Activated CD4-positive, alpha-beta T cell treated with anti-CD3 and anti-CD28 coated beads, Interleukin-2, amount 10 ng/mL, durations not matched to agents 24 days and 14 days (primary cell): ENCODE measurements at places on chromosomes 1 and 21. TPM values are rescaled to one million over a fixed set of nuclear protein-coding genes. Genes with fewer than 3 reads are reported as not detected.
A peak's percentile ranks its signal among the peaks of the same experiment; 100 is the strongest.

DNA sequence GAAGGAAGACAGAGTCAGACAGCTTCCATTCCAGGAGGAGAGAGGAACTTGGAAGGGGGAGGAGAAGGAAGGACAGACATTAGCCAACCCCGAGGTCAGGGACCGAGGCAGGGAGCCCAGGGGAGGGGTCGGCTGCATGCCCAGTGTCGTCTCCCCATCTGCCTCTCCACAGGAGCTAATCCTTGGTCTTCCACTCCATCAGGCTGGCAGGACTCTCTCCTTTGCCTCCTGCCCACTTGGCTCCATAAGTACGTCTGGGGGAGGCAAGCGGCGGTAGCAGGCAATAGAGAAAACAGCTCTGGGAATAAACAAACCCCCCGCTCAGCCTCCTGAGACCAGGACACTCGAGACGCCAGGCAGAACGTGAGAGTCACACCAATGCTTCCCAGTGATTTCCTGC is 71.3 kb downstream of the GRIK3 start:
- DNase-seq, result no peak

- DNase-seq, result no peak
Measured at GRCh38 chr1:110235834-110236682, 25.9 kb downstream of the KCNC4 start.

DNA sequence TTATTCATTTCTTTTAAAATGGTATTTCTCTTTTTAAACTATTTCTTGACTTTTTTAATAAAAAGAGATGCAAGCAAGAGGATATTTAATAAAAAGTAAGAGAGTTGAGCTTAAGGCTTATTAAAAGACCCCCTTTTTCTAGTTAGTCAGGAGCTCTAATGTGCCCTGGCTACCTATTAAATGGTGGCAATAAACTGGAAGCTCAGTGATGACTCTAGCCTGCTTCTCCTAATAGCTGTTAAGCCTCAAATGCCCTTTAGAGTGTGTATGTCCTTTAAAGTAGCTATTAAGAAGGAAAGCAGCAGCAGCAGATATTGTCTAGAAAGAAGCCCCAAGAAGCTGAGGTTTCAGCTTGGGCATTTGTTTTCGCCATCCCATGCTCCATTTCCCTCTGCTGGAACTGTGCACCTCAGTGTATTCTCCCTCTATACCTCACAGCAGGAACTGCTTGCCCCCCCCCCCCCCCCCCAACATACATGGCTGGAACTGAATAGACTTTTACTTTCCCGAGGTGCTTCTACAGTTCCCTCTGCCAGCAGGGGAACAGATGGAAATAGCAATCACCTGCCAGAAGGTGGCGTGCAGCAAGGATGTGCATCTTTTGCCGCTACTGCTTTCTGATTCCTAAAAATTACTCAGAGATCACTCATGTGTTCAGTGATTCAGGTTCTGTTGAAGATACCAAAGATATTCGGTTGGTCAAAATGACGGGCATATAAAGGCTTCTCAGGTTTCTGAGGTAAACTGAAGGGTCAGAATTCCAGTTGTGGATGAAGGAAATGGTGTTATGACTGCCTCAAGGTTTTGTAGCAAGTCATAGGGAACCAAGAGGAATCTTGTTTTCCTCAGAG is 2.5 kb downstream of the RGS4 start:
- peak; percentile 83 for DNase-seq

GRCh38 chr1:217907504-217907903 is 276.4 kb downstream of the SPATA17 start:
- no peak for DNase-seq

- DNase-seq, result no peak
Measured at GRCh38 chr1:25195835-25196234, 36.5 kb downstream of the SYF2 start.

DNA sequence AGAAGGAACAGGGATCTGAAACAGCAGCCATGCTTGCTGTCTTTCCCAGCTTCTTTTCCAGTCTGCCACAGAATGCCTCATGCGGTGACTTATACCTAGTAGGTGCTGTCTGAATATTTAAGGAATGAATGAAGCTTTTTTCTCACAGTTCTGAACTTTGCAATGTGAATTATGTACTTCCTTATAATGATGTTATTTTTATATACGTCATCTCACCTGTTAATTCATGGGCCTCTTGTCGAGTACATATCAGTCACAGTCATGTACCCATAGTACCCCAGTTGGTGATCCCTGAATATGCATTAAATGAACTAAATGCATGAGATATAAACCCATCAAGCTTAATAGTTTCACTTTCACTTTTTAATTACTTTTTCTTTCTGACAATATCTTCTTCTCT is 132.7 kb downstream of the NTNG1 start:
- DNase-seq, result no peak

DNA sequence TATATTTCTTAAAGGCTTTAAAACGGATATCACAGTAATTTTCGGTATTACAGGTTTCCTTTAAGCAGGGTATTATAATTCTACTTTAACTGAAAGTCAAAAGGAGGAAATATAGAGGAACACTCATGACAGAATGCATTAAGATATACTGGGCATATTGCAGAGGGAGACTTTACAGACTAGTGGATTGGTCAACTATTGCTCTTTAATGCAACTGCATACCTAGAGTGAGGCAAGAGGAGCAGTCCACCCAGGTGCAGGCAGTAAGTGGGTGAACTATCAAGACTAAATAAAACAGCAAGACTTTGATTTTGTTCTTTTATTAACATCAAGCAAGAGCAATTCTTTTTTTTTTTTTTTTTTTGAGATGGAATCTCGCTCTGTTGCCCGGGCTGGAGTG is 10.5 kb downstream of the SCAF4 start:
- DNase-seq, result no peak

- peak; percentile 79 for DNase-seq
Measured at GRCh38 chr1:159921251-159921650, 4.1 kb downstream of the TAGLN2 start.

DNA sequence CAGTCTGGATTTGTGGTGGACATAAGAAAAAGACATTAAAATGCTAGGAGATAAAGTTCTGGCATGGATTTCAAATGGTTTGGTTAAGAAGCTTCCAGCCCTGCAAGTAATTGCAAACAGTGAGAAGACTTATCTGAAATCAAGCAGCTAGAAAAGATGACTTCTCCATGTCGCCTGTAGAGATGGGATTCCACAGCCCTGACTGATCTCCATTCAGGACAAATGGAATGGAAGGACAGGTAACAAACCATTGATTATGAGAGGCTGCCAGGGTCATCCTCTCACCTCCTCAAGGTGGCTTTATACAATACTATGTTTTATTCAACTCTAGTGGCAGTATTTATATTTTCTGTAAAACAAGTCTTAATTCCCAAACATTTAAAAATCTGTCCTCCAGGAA is 237.9 kb downstream of the HLX start:
- DNase-seq, result no peak

GRCh38 chr1:205800427-205800826 is 12.6 kb downstream of the SLC41A1 start:
- DNase-seq, result no peak

DNA sequence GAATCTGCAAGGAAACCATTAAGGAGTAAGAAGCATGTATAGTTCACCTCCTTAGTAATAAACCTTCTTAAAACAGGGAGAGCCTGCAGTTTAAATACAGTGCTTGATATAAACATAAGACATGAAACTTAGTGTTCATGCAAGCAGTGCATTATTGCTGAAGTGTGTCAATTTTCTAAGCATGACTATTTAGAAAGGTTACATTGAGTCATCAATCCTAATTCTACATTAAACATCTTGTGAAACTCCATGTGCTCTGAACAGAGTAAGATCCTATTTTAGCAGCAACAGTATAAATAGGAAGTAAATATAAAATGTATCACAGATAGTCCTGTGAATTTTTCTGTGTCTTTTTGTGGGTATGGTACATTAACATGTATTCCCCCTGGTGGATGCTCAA is 135.5 kb downstream of the ESRRG start:
- no peak for DNase-seq

DNA sequence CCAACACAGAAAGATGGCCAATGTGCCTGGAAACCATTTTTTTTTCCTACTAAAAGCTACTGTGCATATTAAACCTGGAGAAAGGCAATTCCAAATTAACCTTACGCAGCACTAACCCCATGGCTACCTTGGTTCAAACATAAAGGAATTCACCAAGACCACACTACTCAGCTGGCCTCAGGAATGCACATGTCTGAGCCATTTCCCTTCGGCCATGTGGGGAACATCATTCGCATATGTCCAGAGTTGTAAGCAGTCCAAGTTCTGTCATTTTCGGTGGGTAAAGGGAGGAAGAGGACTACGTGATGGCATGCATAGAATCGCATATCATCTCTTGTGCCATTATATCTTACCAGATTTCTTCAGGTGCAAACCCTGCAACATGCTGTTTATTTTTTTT is 175.4 kb downstream of the NTMT2 start:
- no peak for DNase-seq

DNA sequence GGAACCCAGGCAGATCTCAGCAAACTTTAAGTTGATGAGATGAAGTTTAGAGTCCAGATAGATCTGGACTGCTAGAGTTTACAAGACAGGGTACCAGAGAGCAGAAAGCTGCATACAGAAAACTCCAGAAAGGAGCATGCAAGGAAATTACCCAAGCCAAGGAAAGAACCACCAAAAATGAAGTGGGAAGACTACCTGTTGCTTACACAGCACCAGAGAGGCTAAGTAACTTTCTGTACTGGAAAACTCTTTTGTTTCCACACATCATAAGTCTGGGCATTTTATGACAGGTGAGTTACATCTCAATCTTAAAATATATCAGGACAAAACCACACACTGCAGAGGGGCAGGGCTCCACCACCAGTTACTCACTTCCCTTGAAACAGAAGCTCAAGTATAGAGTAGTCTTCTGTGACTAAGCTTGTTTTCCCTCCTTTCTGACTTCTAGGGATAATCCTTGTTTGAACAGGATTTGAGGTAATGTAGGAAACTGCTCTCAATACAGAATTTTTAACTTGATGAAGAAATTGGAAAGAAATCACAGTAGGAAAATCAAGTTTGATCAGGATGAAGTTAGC is 17.4 kb upstream of the GJA9 start:
- DNase-seq, result no peak

DNA sequence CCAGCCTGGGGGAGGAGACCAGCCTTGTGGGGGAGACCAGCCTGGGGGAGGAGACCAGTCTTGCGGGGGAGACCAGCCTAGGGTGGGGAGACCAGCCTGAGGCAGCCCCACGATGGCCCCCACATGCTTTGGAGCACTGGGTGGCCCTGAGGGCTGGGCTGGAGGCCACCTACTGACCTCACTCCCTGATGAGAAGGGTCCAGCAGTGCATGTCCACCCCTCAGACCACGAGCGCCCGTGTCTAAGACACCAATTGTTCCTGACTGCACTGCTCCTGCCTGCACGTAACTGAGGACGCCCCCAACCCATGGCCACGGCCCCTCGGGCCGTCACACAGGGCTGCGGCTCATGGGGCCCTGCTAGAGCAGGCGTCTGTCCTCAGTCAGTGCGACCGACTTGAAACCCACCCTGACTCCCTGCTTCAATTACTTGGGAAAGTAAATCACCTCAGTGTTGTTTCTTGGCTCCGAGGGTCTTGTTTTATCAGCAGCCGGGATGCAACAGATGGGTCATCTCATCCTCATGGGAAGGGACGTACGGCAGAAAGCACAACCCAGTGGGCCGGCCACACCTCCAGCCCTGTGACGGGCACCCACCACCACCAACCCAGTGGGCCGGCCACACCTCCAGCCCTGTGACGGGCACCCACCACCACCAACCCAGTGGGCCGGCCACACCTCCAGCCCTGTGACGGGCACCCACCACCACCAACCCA is at the start of gene SPATC1L:
TSS of gene SPATC1L (minus strand) at position 550 of the 715 bp plus-strand sequence. CDS start 1,643 bp downstream, outside the sequence.
- DNase-seq, result no peak

DNA sequence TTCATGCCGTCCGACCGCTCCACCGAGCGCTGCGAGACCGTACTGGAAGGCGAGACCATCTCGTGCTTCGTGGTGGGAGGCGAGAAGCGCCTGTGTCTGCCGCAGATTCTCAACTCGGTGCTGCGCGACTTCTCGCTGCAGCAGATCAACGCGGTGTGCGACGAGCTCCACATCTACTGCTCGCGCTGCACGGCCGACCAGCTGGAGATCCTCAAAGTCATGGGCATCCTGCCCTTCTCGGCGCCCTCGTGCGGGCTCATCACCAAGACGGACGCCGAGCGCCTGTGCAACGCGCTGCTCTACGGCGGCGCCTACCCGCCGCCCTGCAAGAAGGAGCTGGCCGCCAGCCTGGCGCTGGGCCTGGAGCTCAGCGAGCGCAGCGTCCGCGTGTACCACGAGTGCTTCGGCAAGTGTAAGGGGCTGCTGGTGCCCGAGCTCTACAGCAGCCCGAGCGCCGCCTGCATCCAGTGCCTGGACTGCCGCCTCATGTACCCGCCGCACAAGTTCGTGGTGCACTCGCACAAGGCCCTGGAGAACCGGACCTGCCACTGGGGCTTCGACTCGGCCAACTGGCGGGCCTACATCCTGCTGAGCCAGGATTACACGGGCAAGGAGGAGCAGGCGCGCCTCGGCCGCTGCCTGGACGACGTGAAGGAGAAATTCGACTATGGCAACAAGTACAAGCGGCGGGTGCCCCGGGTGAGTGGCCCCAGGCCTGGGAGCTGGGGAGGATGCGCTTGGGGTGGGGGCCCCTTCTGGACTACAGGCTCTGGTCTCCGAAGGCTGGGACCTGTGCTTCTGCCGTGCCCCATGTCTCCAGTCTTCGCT is 1.1 kb downstream of the SKI start:
- DNase-seq, result peak; percentile 85

DNA sequence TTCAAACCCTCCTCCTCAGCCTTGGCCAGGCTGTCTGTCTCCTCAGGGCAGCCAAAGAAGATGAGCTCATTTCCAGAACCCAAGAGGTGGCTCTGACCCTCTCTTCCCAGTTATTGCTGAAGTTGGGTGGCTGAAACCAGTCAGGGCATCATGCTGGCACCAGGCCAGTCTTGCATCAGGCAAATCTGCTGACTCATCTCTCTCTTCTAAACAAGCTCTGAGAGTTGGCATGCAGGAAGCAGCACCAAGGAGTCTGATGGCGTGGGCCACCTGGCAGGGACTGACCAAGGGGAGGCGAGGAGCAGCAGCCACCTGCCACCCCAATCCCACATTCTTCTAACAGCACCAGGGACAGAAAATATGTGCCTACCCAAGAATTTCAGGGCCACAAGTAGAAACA is 104.8 kb upstream of the ATP1A1 start:
- no peak for DNase-seq

- no peak for DNase-seq
Measured at GRCh38 chr1:66296951-66297350, 237.0 kb upstream of the SGIP1 start.

GRCh38 chr1:115302390-115302961 is 35.6 kb downstream of the NGF start:
- DNase-seq, result no peak

- no peak for DNase-seq
Measured at GRCh38 chr1:6009120-6010040, 17.2 kb upstream of the NPHP4 start.

Gene THEM5
- total RNA-seq, result not detected in 2 replicates

Gene CHI3L2
- total RNA-seq, result 2.3 and 3.9 TPM in 2 replicates

Gene EPHA2
- not detected in 2 replicates for total RNA-seq

Gene PPIAL4G
- total RNA-seq, result 0.09 and 0.17 TPM in 2 replicates

Gene CLCA1
- not detected in 2 replicates for total RNA-seq

Gene MSH4
- total RNA-seq, result 0.33 and 0.42 TPM in 2 replicates

Gene PGLYRP3
- total RNA-seq, result not detected in 2 replicates

Gene S1PR1
- total RNA-seq, result 49.5 and 51.2 TPM in 2 replicates

Gene CELA3B
- not detected in 2 replicates for total RNA-seq

Gene LEPROT
- 17.9 and 20.2 TPM in 2 replicates for total RNA-seq

Gene ALX3
- not detected in 2 replicates for total RNA-seq
